ENCODE measurements at places on chromosomes 5 and 9.

- DNase-seq: no peak
These were observed 10.2 kb downstream of the TJP2 start for GRCh38 chr9:69184266-69184665.

- DNase-seq: no peak
These were observed 56.1 kb upstream of the CKMT2 start for GRCh38 chr5:81177061-81177460.

GRCh38 chr9:113741886-113742854 is 133.9 kb upstream of the ZNF618 start:
- no peak for DNase-seq

DNA sequence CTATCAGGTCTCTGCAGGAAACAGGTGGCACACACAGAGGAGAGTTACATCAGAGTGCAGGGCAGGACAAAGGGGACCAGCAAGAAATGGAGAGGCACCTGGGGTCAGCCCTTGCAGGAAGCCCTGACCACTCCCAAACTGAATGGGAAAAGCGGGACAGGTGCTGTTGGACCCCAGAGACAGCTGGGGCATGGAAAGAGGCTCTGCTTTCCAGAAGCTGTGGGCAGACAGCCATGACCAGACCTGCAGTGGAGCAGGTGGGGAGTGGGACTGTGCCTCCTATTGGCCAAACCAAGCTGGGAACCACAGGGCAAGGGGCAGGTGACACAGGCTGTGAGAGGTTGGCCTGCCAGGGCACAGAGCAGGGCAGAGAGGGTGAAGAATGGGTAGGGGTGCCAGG is 125.8 kb downstream of the BOD1 start:
- DNase-seq: no peak

GRCh38 chr5:81925981-81926380 is 45.8 kb upstream of the ATG10 start:
- DNase-seq: no peak

- DNase-seq: peak; percentile 23
These were observed 155.8 kb upstream of the ZNF608 start for GRCh38 chr5:124902097-124902821.

DNA sequence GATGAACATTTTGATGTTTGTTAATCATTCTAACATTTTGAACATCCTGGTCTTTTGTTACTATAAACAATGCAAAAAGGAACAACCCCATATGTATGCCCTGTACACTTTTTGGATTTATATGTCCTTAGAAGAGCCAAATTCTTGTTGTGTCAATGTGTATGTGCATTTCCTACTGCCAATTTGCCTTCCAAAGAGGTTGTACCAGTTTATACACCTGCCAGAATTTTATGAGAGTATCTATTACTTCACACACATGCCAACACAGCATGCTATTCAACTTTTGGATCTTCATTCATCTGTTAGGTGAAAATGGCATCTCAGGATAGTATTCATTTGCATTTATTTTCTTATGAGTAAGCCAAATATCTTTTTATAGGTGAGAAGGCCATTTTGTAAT is 162.0 kb upstream of the SEMA6A start:
- DNase-seq: no peak

- DNase-seq: no peak
These were observed 74.1 kb downstream of the FNBP1 start for GRCh38 chr9:129968690-129969485.

DNA sequence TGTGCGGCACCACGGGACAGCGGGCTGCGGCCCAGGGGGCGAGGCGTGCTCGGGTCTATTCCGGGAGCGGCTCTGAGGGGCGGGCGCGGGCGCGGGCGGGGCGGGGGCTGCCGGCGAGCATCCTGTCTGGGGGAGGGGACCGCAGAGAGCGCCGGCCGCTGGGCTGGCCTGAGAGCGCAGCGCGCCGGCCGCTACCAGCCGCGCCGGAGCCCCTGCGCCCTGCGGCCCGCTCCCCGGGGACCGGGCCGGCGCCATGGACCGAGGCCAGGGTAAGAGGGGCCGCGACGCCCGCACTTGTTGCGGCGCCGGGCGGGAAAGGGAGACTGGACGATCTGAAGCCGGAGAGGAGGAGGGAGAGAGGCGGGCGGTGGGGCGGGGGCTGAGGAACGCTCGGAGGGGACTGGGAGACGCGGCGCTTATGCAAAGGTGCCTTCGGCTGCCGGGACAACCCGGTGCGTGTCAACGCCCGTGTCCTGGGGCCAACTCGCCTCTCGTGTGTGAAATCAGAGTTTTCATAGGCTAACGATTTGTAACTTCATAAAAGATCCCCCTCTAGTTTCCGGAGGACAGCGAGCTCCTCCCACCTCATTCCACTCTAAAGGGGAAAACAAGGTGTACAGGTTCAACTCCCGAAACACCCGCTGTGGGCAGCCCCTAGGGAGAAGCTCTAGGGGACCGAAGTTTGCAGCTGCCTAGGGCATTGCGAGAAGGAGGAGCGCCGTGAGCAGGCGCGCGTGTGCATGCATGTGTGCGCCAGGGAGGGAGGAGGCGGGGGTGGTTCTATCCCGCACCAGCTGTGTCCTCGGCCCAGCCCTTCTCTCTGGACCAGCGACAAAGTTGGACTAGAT is at the start of gene AFAP1L1:
AFAP1L1 (plus strand) TSS at position 144 of the 848 bp plus-strand sequence; CDS start at position 254, 110 bp downstream.
- DNase-seq: no peak
